ENCODE measurements at places on chromosomes 5 and 9. TPM values are rescaled to one million over a fixed set of nuclear protein-coding genes. Genes with fewer than 3 reads are reported as not detected.
A peak's percentile ranks its signal among the peaks of the same experiment; 100 is the strongest.

GRCh38 chr5:127943061-127943371 lies 140.6 kb upstream of the SLC12A2 start:
- no peaks in the 10 kb centered on the region for H3K36me3 ChIP-seq
- H3K27ac ChIP-seq: no peak overlapping the region
- H3K4me3 ChIP-seq: no peak overlapping the region
- no peaks in the 10 kb centered on the region for H3K27me3 ChIP-seq
- no peak for DNase-seq
- no peaks in the 10 kb centered on the region for H3K4me1 ChIP-seq

GRCh38 chr9:92964607-92965060 lies 17.3 kb downstream of the FGD3 start:
- peak overlapping the region; percentile 99 for H3K27ac ChIP-seq
- peaks cover 59% of the 10 kb centered on the region for H3K4me1 ChIP-seq
- DNase-seq: no peak
- peak overlapping the region; percentile 90 for H3K4me3 ChIP-seq
- no peaks in the 10 kb centered on the region for H3K27me3 ChIP-seq

DNA sequence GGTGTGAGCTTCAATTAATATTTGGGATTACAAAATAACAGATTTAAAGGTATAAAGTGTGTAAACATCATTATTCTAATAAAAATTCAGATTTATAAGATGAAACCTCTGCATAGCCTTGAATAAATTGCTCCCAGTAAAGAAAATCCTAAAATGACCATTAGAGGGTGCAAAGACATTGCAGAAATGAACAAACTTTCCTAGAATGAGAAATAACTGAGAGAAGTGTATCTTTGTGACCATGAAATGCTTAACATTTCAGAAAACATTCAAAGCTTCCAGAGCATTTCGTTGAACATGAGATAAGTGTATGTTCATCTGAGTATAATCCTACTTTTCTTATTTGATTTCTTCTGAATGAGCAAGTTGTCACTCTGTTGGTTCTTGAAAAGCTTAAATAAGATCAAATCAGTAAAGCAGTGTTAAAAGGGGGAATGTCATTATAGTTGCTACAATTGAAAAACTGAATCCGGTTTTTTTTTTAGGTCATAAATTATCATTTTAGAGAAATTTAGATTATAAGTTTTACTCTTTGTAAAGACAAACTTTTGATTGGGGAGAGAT lies 24.7 kb upstream of the NUDT12 start:
- H3K27ac ChIP-seq: no peak overlapping the region
- H3K4me3 ChIP-seq: no peak overlapping the region
- no peak for DNase-seq
- H3K27me3 ChIP-seq: no peaks in the 10 kb centered on the region

- no peaks in the 10 kb centered on the region for H3K27me3 ChIP-seq
- peaks cover 47% of the 10 kb centered on the region for H3K4me1 ChIP-seq
- H3K27ac ChIP-seq: no peak overlapping the region
- H3K4me3 ChIP-seq: no peak overlapping the region
Observed at GRCh38 chr9:132673355-132673754, 3.1 kb downstream of the GTF3C4 start.

The PCDHA6 gene
- not detected for total RNA-seq

The SLC27A6 gene
- not detected for total RNA-seq

Data from activated CD4-positive, alpha-beta T cell treated with anti-CD3 and anti-CD28 coated beads, Interleukin-2, amount 10 ng/mL, durations not matched to agents 7 days and 5 days (primary cell).